ENCODE measurements at places on chromosomes 3 and 15.

- DNase-seq, result no peak
These were observed 110.7 kb upstream of the C2CD4B start for GRCh38 chr15:62275831-62276230.

- DNase-seq, result no peak
These were observed 26.7 kb upstream of the LRTM1 start for GRCh38 chr3:54954521-54954920.

GRCh38 chr3:196227121-196227561, 10.8 kb downstream of the SLC51A start:
- DNase-seq, result no peak

GRCh38 chr15:95600367-95600766, 730.1 kb upstream of the NR2F2 start:
- DNase-seq, result no peak

DNA sequence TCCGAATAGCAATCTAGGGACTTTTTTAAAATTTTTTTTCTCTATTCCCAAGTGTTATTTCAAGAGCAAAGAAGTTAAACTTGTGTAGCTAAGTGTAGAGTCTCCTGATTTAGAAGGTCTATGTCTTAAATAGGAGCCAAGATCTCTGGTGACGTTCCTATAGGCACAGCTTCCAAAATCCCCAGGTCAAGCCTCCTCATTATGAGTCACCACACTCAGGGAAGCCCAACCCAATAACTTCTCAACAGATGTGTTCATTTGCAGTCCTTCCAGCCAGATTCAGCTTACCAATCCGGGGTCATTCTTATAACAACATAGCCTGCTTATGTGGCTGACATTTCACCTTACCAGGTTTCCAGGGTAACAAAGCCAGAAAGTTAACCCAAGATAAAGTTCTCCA, 270.3 kb downstream of the IL5RA start:
- DNase-seq, result no peak

GRCh38 chr3:43260412-43260811, 25.9 kb upstream of the SNRK start:
- no peak for DNase-seq

GRCh38 chr3:105316331-105316730, 50.4 kb upstream of the ALCAM start:
- DNase-seq, result no peak

GRCh38 chr3:49721896-49722781, 1.6 kb downstream of the GMPPB start:
- no peak for DNase-seq

DNA sequence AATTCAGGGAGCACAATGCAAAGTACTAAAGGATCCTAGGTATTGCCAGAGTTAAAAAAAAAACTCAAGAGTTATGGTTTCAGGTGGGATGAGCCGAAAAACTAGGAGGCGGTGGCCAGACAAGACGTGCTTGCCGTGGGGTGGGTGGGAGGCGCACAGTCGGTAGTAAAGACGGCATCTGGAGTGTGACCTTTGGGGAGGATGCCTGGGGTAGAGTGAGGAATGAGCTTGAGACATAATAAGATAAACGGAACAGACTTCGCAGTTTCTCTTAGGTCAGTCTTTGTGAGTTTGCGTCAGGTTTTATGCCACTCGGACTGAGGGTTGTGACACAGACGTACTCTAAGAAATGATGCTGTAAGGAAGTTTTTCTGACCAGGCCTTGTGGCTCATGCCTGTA, 139.6 kb downstream of the LRRK1 start:
- no peak for DNase-seq

DNA sequence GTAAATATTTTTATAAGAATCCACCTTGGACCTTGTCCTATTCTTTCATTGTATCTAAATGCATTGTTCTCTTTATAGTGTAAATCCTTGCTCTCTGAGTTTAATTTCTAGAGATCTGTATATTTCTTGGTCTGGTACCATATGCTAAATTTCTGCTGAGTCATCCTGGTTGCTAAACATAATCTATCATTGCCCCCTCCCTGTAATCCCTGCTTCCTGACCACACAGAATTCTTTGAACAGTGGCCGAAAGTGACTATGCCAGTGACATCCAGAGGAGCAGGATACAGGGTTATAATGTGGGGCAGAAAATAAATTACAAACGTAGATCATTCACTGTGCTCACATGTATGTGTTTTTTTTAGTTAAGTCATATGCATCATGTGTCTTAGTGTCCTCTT, 143.1 kb downstream of the DIPK2A start:
- DNase-seq, result peak; percentile 24

- DNase-seq, result no peak
These were observed 106.3 kb upstream of the ALCAM start for GRCh38 chr3:105260385-105260784.

GRCh38 chr15:40114218-40114617, 5.5 kb upstream of the BMF start:
- DNase-seq, result no peak

GRCh38 chr15:29259233-29259632, 10.4 kb downstream of the NSMCE3 start:
- DNase-seq, result no peak

DNA sequence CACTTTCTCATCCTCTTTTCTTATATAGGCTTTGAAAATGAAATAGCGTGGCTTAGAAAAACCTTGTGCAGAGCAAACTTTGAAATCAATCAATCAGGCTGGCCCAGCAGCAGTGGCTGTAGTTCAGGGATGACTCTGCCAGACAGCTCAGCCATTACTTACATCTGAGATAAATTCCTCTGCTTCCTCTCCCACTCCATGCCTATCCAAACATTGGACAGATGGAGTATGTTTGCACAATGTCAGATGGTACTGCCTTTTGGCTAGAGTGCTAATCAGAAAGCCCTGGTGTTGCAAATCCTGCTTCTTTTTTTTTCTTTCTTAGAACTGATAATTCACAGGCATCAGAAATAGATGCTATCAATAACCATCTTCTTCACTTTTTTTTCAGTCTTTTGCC, 1065.1 kb downstream of the AGBL1 start:
- no peak for DNase-seq

GRCh38 chr15:49888734-49889133, 230.3 kb downstream of the ATP8B4 start:
- no peak for DNase-seq

DNA sequence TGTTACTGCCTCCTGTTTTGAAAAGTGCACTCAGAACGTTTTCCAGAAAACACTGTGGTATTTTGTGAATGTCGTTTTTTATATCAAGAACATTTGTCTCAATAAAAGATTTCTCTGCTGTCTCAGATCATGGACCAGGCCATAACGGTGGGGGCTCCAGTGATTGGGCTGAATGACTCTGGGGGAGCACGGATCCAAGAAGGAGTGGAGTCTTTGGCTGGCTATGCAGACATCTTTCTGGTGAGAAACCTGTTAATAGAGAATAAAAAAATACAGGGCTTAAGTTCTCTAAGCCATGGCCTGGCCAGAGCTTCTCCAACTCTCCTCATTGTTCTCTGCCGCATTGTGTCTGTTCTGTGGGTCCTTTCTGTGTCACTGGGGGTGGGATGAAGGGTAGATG, 11.7 kb downstream of the PCCB start:
- no peak for DNase-seq

GRCh38 chr3:9951126-9951525, 1.1 kb downstream of the PRRT3 start:
- DNase-seq, result no peak

DNA sequence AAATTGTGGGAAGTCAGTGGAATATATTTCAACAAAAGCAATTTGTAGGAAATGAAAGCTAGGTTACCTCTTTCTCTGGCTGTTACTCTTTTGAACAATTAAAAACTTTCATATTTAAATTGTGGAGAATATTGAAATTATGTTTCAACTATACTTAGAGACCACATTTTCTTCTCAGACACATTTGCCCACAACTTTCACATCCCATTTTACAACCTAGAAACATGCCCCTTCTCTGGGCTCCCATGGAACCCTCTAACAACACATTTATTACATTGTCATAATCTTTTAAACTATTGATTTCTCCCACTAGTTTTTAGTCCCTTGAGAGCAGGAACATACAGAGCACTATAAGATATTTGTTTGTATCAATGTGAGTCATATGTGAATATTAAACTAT, 211.7 kb upstream of the TTC14 start:
- DNase-seq, result no peak

GRCh38 chr3:106281221-106281620, 412.4 kb upstream of the CBLB start:
- DNase-seq, result no peak

DNA sequence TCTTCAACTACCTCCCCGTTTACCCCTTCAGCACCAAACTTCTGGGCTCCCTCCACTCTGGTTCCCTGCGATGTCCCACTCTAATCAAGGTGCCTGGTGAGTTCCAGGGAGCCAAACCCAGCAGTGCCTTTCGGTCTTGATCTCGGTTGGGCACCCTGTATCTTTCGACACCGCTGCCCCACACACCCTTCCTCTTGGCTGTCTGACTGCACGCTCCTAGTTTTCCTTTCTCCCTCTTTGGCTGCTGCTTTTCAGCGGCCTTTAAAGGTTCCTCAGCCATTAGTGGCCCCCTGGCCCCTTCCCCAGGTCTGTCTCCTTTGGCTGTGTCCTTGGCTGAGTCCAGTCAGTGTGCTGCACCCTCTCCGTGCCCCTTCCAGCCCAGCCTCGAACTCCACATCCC, 784 bp downstream of the TTLL3 start:
- DNase-seq, result no peak

DNA sequence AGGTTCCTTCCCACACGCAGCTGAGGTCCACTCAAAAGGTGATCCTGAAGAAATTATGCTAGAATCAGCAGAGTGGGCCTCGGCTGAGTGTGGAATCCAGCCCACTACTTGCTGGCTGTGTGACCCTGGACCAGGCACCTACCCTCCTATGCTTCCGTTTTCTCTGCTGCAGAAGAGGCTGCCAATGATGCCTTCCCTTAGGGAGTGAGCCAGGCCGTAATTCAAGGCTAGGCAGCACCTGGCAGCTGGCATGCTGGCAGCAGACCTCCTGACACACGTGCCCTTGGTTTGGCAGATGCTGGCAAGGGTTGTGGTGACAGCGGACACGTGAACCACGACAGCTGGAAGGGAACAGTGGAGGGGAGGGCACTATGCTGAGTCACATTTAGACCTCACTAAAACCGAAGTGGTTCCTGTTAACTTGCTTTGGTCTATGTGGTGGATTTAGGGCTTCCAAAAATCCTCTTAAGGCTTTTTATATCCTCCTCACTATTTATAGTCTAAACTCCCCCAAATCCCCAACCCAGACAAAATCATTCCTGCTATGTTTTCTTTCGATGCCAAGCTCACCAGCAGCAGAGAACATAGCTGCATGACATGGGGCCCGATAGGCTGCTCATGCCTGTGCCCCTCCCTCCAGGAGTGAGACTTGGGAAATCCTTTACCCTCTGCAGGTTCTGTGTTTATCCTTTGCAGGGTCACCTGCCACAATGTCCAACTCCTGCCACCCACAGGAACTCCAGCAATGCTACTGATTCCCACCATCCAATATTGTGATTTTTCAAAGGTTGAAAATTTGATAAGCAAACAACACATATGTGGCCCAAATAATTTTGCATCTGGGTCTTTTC, 10.6 kb upstream of the PCSK6 start:
- peak; percentile 84 for DNase-seq

GRCh38 chr15:58066042-58066867, 744 bp upstream of the ALDH1A2 start:
- peak; percentile 21 for DNase-seq

- DNase-seq, result no peak
These were observed 23.8 kb downstream of the LPP start for GRCh38 chr3:188177721-188178120.

DNA sequence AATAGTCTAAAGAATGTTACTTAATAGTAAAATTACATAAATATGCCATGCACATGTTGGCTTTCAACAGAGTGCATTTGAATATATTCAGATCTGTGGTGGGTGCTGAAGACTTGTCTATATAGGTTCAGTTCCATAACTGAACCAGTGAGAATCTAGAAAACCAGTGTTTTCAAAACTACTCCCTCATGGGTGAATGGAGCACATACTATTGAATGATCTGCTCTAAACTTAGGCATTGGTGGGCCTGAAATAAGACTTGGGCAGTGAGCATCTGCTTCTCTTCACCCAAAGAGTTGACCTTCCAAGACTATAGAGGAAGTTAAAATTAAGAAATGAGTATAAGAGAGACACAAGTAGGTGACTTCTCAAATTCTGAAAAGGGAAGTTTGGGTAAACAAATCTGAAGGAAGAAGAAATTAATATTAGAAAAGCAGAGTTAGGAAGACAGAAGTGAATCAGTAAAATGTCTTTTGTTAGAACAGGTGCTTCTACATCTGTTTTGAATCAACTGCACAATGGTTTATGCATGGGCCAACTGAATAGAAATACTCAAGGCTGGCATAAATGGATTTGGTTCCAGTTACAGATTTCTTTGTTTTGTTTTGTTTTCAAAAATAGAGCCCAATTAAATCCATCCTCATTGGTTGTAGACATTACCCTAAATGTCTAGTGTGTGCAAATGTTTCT, 19.3 kb downstream of the ALCAM start:
- no peak for DNase-seq

DNA sequence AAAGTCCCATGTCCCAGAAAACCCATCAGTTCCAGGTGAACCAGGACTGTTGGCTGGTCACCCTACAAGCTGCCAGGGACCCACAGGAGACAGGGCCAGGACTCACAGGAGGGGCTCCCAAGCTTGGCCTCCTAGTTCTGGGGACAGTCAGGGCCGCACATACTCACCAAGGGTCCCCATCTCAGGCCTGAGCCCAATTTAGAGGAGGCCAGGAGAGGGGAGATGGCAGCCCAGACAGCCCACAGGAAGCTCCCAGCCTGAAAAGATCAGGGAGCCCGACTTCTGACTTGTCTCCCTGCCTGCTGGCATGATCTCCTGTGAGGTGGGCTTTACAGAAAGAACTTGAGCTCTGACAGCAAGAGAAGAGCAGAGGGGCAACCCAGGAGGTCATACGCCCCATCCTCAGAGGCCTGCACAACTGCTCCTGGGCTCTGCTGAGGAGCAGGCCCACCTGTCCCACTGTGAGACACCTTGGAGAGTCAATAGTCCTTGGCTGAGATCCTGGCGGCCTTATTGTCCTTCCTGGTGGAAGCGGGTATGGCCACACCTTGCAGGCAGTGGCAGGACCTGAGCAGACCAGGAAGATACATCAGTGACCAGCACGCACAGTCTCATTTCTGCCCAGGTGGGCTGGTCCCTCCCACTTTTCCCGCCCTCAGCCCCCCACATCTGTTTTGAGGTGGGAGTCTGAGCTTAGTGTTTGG, 2.5 kb upstream of the ISLR start:
- DNase-seq, result no peak

- DNase-seq, result no peak
These were observed 74.0 kb downstream of the ADAMTS7 start for GRCh38 chr15:78737187-78737820.

DNA sequence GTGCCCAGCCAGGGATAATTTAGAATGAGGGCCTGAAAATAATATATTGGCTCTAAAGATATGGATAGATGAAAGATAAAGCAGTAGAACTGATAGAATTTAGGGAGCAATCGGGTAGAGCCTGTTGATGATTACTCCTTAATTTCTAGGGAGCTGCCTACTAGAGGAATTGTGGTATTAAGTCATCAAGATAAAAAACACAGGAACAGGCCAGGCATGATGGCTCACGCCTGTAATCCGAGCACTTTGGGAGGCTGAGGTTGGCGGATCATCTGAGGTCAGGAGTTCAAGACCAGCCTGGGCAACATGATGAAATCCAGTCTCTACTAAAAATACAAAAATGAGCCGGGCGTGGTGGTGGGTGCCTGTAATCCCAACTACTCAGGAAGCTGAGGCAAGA, 130.4 kb downstream of the PCCB start:
- no peak for DNase-seq
